GM12892 (cell line): ENCODE measurements at places on chromosomes 13 and 19.

- no peak for DNase-seq
These were observed 121.8 kb downstream of the AKAP11 start for GRCh38 chr13:42393573-42394360.

DNA sequence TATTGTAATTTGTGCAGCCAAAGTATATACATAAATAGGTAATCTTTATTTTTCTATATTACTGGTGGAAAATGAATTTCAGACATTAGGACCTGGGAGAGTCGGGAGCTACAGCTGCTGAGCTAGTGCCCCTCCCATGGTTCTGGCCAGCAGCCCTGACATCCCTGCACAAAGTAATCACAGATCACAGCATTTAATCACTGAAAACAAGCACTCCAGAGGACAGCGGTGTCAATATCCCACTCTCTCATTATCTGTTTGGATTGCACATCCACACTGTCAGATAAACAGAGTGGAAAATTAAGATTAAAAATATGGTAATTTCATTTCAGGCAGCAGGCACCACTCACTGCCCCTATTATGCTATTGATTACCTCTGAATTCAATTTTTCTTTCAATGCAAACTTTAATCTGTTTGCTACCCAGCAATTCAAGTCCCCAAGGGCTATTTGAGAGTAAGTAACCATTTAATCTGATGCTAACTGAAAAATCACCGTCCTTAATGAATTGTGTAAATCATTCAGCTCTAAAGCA is 254.1 kb upstream of the SOX21 start:
- DNase-seq, result no peak

- DNase-seq, result no peak
These were observed 338.4 kb downstream of the PCDH17 start for GRCh38 chr13:57969951-57970350.

GRCh38 chr19:5985098-5985783 is 7.3 kb upstream of the RANBP3 start:
- no peak for DNase-seq

GRCh38 chr19:51789061-51789795 is 5.7 kb upstream of the FPR3 start:
- DNase-seq, result no peak

DNA sequence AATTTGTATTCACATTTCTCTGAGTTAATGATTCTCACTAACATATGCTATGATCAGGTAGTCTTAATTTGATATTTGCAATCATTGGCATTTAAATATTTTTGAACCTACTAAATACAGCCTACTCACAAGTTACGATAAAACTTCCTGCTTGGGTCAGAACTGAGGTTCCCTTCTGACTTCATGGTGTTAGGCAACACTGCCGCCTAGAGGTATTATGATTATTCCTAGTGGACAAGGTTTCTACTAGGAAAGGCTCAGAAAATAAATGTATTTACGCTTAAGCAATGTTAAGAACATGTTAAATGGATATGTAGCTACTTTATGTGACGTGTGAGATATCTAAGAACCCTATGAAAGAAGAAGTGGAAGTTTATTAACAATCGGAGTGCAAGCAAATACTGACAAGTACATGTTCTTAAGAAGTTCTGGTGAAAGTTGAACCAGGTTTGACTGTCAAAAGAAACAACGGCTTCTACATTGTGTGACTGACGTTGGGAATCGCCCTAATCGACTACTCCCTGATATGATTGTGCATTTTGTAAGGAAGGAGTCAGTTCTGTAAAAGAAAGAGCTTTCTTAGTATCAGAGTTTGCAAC is 1395.8 kb downstream of the SLITRK5 start:
- no peak for DNase-seq

DNA sequence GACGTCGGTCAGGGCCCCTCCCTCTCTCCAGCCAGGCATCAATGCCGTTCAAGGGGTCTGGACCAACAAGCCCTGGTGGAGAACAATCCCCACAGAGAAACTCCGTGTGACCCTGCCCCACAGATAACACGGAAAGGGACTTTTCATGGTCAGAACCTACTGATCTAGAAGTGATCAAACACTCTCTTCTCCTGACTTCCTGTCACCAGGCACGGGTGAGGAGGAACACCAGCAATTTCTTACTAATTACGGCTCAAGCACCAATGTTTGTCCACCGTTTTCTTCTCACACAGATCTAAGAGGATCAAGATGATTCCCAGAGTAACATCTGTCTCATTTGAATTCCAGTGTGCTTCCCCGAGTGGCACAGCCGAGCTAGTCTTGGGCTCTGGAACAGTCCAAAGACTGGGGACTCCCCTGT is 11.8 kb downstream of the RASA3 start:
- no peak for DNase-seq

DNA sequence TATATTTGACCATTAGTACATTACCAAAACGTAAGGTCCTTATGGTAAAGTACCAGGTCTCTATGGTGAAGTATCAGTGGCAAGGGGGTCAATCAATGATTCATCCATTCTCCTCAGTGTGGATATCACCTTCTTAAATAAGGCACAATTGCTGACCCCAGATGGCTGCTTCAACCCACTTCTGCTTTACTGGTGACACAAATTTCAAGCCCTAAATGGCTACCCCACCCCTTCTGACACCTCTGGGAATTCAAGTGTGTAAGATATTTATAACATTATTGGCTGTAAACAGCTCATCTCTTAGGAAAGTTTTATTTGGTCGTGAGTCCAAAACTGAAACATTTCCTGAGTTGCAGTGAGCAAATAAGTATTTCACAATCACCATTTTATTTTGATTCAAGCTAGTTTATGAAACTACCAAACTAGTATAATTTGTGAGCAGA is 7.9 kb upstream of the WBP4 start:
- no peak for DNase-seq

DNA sequence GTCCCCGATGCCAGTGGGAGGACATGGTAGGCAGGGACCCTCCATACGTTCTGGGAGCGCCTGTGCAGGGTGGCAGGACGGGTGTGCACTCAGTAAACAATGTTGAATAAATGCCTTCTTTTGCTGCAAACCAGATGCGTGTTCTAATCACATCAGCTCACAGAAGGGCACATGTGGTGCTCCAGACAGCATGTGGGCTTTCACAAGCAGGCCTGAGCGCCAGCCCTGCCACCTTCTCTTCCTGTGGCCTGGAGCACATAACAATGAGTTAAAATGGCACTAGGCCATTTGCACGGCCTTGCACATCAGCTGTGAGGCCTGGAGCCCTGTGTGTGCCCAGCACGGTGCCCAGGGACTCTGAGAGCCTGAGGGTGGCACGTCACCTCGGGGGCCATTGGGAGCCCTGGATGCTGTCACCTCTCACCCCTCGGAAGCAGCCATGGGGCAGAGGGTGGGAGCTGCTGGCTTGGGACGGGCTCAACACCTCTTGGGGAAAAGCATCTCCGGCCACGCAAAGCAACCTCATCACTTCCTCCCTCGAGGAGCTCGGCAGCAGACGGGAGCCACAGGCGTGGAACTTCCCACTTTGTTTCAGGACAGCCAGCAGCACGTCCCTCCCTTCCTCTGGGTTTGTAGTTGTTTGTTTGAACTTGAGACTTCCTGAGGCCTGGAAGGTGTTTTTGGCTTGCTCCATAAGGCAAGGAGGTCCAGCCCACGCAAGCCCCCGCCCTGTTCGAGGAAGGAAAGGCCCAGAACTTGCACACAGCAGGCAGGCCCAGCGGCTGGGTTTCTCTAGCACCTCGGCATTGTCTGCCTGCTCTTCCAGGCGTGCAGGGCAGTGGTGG is 9.8 kb downstream of the MCF2L start:
- DNase-seq, result no peak
